CD8-positive, alpha-beta memory T cell (primary cell): ENCODE measurements at places on chromosomes 3 and 15. TPM values are rescaled to one million over a fixed set of nuclear protein-coding genes. Genes with fewer than 3 reads are reported as not detected.

- no peak for DNase-seq
These were observed 1001.0 kb downstream of the FHIT start for GRCh38 chr3:60250206-60250605.

- DNase-seq = no peak
These were observed 34.8 kb downstream of the CRYGS start for GRCh38 chr3:186509423-186509822.

The CCNB2 gene
- total RNA-seq = 30.3 TPM

The COL6A5 gene
- total RNA-seq = not detected
